ENCODE measurements at places on chromosomes 6 and 20. TPM values are rescaled to one million over a fixed set of nuclear protein-coding genes. Genes with fewer than 3 reads are reported as not detected.

ECT2L gene
- total RNA-seq: not detected

ZFAND3 gene
- total RNA-seq: 73.6 TPM

ZC3H12D gene
- 0.85 TPM for total RNA-seq

EFCAB8 gene
- not detected for total RNA-seq

RNF146 gene
- total RNA-seq: 54.2 TPM

COL21A1 gene
- 6.3 TPM for total RNA-seq

UBD gene
- 0.31 TPM for total RNA-seq

DOK5 gene
- total RNA-seq: 0.81 TPM

POPDC3 gene
- total RNA-seq: not detected

TREM1 gene
- total RNA-seq: 5.5 TPM

SYCP2 gene
- 0.89 TPM for total RNA-seq

NNAT gene
- total RNA-seq: 8.8 TPM

EYS gene
- 0.15 TPM for total RNA-seq

ANKS1A gene
- 52.0 TPM for total RNA-seq

HCK gene
- total RNA-seq: 7.6 TPM

ARMH2 gene
- 0.54 TPM for total RNA-seq

PKIB gene
- total RNA-seq: not detected

SMAP1 gene
- total RNA-seq: 27.9 TPM

UST gene
- 17.4 TPM for total RNA-seq

NKAPL gene
- 4.8 TPM for total RNA-seq

DEFB124 gene
- not detected for total RNA-seq

UNC5CL gene
- 1.2 TPM for total RNA-seq

HSPA1A gene
- 496 TPM for total RNA-seq

PXT1 gene
- not detected for total RNA-seq

BTNL2 gene
- not detected for total RNA-seq

TBXT gene
- total RNA-seq: not detected

TBX18 gene
- total RNA-seq: 15.4 TPM

HUS1B gene
- not detected for total RNA-seq

EPM2A gene
- total RNA-seq: 78.5 TPM

SIRPB2 gene
- total RNA-seq: 7.2 TPM

FABP7 gene
- 0.15 TPM for total RNA-seq
